ENCODE measurements at places on chromosomes 3 and 15.

- DNase-seq, result peak; percentile 7
Measured at GRCh38 chr3:114052216-114052615, 4.1 kb downstream of the CCDC191 start.

- peak; percentile 27 for DNase-seq
Measured at GRCh38 chr3:53287131-53287629, 31.4 kb upstream of the TKT start.

- DNase-seq, result no peak
Measured at GRCh38 chr3:128464188-128464587, 2.5 kb downstream of the DNAJB8 start.

GRCh38 chr15:77746254-77747174 lies 113.8 kb upstream of the LINGO1 start:
- no peak for DNase-seq

- DNase-seq, result no peak
Measured at GRCh38 chr15:85495096-85495495, 114.7 kb downstream of the AKAP13 start.

DNA sequence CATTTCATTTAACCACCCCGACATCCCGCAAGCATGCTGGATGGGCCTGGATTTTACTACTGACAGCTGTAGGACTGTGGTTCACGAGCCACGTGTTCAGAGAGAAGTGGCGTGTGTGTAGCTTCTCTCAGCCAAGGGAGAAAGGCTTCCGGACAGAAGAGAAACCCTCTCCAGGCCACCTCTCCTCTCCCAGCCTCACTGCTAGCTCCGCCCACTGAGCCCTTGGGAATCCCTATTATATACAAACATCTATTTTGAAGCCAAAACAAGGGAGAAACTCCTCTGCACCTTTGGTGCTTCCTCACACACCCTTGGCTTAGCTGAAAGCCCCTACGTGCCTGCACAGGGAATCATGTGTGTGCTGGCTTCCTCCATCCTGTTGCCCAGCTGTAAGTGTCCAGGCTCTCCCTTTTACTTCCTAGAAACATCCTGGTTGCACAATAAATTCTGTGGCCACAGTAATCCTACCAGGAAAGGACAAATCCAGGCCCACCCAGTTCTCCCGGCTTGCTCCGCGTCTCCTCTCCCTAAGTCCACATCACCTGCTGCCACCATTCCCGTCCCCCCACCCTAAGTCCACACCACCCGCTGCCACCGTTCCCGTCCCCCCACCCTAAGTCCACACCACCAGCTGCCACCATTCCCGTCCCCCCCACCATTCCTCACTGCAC lies 30.5 kb downstream of the PCSK6 start:
- peak; percentile 34 for DNase-seq

GRCh38 chr15:48109856-48110531 lies 10.8 kb upstream of the SLC24A5 start:
- DNase-seq, result no peak

GRCh38 chr3:159234306-159234705 lies 432.5 kb downstream of the MFSD1 start:
- no peak for DNase-seq

DNA sequence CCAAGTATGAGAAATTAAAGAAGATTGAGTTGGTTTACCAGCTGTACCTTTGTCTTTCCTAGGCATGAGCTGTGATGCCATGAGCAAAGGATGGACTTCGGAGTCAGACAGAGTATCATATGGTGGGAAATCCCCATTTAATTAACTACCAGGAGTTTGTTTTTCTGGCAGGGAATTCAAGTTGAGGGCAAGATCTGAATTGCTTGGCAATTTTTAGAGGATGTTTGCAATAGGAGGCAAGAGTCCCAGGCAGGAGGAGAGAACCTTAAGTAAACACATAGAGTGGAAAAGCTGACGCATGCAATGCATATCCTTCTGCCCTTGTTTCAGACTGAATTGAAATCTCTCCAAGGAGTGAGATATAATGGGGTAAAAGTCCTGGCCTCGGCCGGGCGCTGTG lies 569.7 kb upstream of the MDFIC2 start:
- no peak for DNase-seq

GRCh38 chr3:55202326-55202725 lies 274.5 kb upstream of the LRTM1 start:
- peak; percentile 52 for DNase-seq

- no peak for DNase-seq
Measured at GRCh38 chr3:43769885-43770425, 79.2 kb downstream of the ABHD5 start.

DNA sequence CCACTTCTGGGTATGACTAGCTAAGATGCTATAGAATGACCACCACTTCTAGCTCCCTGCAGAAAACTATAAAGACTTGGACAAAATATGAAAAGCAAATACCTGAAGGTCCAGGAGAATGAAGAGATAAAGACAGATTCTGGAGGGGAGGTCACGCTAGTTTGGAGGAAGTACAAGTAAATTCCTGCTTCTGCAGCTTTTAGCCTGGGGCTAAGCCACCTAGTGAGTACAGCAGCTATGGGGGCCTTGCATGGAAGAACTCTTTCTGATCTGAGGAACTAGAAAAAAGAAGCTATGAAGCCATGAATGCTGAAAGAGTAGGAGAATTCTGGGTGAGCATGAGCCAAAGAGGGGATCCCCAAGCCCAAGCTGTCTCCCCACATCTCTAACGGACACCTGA lies 29.8 kb downstream of the NRG4 start:
- no peak for DNase-seq

DNA sequence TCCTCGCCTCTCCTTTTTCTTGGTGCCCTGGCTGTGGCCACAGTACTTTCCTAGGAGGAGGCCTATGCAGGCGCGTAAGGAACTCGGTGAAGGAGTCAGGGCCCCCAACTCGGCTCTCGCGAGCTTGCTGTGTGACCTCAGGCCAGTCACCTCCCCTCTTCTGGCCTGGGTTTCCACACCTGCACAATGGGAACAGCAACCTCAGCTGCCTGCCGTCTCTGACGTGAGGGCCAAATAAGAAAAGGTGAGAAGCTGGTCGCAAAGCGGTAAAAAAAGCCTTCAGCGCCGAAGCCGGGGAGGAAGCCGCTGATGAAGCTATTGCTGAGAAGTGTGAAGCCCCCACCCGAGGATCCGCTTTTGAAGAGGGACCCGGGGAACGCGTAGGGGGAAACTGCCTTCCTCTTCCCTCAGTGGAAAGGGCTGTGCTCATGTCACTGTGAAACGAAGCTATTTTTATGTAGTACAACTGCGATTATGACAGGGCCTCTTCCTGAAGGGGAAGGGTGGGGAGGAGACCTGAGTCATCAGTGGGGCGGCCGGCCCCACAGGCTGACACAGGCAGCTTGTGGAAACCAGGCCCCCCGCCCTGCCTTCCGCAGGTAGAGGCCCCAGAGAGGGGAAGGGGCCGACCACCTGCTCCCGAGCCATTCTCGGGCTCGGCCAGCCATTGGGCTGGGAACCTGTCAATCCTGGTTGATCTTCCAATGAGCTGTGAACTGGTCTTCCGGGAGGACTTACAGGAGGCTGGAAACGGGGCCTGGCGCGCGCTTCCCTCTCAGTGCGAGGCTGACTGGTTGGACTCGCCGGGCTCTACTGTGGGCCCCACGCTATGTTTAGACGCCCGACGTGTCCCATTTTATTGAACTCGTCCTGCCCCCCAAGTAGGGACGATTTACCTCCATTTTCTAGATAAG lies 18.0 kb upstream of the ANKDD1A start:
- peak; percentile 77 for DNase-seq

GRCh38 chr3:169289273-169289672 lies 374.2 kb downstream of the MECOM start:
- DNase-seq, result no peak

DNA sequence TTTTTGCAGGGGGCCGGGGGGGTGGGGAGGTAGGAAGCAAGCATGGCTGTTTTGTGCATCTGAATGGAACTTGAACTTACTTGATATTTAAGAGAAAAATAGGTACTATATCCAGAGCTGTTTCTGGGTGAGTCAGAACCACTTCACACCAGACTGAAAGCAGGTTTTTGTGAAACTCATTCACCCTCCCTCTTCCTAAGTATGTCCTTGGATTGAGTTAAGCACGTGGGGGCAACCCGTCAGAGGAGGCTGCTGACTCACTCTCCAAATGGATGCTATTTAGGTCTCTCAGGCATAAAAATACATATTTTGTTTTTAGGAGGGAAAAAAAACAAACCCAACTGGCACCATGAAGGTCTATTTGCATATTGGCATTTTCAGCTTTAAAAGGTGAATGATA lies 270.3 kb downstream of the RYR3 start:
- DNase-seq, result no peak

- DNase-seq, result no peak
Measured at GRCh38 chr3:105444725-105445124, 78.0 kb downstream of the ALCAM start.

- no peak for DNase-seq
Measured at GRCh38 chr15:51243774-51244173, 94.6 kb downstream of the CYP19A1 start.

DNA sequence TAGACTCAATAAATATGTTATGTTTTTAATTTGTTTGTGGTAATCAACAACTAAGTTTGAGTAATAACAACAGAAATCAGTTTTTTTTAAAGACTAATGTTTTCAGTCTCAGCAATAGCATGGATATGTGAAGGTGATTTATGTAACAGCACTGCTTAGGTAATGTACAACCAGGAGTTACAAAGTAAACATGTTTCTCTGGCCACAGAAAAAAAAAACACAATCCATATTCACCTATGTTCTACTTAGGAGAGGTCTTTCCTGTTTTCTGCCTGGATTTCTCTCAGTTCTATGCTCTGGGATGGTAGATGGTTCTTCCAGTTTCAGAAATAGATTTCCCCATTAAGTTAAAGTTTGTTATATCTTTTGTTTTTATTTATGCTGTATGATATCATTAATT lies 579.4 kb downstream of the SI start:
- DNase-seq, result no peak

DNA sequence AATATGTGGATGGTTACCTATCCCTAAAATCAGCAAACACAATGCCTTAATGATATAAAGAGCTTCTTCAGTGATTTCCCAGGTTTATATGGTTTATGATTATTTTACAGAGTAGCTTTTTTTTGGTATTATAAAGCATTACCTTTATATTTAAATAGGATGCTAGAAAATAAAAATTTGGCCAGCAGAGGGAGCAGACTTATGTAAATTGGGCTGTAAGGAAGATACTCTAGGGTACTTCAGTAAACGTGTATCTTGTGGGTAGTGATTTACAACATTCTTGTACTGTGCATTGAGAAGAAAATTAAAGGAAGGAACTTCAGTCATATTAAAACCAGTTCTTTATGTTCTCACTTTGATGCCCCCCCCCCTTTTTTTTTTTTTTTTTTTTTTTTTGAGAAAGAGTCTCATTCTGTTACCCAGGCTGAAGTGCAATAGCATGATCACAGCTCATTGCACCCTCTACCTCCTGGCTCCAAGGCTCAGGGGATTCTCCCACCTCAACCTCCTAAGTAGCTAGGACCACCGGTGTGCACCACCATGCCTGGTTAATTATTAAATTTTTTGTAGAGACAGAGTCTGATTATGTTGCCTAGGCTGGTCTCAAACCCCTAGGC lies 167.9 kb downstream of the BBX start:
- peak; percentile 17 for DNase-seq

Data from AG08396 (cell line).